NCI-H524 (cell line): ENCODE measurements at places on chromosomes 2 and 18.
A peak's percentile ranks its signal among the peaks of the same experiment; 100 is the strongest.

GRCh38 chr2:219687882-219688559 lies 60.6 kb downstream of the SLC4A3 start:
- DNase-seq, result no peak

- DNase-seq, result no peak
Observed at GRCh38 chr2:112712903-112713584, 7.8 kb upstream of the NT5DC4 start.

- DNase-seq, result no peak
Observed at GRCh38 chr2:176193048-176193447, 4.6 kb downstream of the HOXD1 start.

DNA sequence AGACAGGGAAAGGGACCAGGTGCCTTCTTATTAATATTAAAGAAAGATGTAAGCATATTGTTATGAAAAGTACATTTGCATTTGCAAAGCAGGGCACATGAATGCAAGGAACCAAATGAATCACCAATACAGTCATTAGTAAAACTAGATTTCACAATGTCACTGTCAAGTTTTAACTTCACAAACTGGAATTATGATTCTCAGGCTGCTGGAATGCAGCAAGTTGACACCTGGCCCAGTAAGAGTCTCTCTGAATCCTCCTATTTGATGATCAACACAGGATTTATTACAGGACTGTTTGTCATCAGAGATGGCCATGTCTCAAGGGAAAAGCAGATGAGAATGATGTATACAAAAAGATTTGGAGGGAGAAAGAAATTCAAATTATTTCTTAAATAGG lies 72.9 kb upstream of the STK39 start:
- DNase-seq, result no peak

DNA sequence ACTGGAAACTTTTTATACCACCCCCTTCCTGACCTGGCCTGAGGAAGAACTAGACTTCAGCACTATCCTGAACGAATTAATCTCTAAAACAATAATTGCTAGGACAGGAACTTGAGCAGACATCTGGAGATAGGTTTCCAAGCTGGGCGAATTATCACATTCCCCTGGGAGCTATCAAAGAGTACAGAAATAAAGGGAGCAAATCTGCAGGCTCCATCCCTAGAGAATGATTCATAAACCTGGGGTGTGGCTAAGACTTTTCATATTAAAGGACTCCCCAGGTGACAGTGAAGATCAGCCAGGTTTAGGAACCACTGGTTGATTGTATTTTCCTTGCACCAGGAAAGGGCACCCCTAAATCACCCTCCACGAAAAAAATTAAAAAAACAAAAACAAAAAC lies 105.6 kb upstream of the NOL4 start:
- DNase-seq, result peak; percentile 8

- no peak for DNase-seq
Observed at GRCh38 chr18:7590826-7591560, 23.9 kb downstream of the PTPRM start.

GRCh38 chr2:212970132-212970531 lies 181.3 kb downstream of the IKZF2 start:
- no peak for DNase-seq

DNA sequence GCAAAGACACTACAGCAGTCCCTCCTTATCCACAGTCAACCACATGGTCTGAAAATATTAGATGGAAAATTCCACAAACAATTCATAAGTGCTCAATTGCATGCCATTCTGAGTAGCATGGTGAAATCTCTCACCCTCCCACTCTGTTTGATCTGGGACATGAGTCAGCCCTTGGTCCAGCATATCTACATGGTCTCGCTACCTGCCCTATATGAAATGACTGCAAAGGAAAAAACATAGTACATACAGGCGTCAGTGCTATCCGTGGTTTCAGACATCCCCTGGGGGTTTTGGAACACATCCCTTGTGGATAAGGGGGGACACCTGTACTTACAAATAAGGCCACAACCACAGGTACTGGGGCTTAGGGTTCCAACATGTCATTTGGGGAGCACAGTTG lies 73.7 kb downstream of the CABLES1 start:
- no peak for DNase-seq

DNA sequence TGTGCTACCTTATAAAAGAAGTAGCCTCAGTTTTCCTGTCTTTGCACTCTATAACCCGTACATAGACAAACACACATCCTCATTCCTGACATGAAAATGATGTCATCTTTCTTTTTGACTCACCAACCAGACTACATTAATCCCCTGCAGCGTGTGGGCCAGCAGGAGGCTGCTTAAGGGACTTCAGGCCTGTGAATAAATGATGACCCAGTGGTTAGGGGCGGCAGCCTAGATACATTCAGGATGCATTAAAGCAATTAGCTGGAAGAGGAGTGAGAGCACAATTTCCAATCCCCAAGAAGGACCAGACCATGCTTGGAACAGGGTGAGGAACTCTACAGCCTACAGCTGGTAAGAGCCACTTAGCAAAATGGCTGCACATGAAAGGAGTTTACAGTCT lies 57.3 kb upstream of the KLF7 start:
- no peak for DNase-seq

DNA sequence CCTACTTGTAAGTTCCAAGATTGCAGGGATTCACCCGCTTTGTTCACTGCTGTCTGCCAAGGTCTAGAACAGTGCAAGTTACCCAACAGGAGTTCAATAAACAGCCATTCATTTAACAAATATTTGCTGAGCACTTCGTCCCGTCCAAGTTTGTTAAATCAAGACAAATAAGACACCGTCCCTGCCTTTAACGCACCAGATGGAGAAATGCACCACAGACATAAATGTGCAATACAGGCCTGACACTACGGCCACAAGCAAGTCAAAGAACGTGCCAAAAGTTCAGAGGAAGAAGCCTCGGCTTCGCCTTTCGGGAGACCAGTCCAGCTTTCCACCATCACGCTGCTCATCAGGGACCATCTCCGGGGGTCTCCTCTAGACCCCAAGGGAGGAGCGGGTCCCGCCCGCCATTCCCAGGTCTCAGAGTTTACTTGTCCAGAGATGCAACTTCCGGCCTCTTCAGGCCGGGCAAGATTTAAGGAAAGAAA lies 429 bp downstream of the C2orf76 start:
- no peak for DNase-seq

DNA sequence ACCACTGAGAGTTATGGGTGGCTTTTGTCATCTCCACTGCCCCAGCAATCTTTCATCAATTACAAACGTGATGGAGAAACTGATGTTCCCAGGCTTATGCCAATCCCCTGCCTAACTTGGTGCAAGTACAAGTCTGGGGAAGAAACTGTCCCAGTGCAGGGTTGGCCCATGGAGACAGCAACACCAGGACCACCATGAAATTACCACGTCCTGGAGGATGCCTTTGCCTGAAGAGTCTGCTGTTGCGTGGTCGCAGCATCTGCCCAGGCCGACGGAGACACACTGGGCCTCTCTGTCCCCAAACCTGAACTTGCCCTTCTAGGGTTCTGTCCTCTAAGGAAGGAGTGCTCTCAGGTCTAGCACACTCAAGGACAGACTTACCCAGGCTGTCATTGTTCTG lies 496.8 kb upstream of the RAB6C start:
- no peak for DNase-seq

GRCh38 chr2:71930049-71930681 lies 217.5 kb downstream of the CYP26B1 start:
- DNase-seq, result no peak

DNA sequence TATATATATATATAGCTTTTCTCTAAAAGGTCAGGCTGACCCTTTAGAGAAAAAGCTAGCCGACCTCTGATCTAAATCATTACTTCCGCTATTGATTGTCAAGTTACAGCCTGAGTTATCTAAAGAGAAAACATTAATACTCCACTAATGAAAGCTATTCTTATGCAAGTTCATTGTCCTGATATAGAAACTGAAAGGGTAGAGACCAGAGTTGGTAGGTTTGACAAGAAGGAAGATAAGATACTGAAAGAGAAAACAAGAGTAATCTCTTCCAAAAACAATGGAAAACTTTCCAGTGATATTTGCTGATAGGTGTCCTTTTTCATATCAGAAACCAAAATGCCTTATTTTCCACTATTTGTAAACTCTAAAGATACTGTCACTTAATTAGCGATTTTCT lies 62.8 kb upstream of the SLC39A10 start:
- no peak for DNase-seq

DNA sequence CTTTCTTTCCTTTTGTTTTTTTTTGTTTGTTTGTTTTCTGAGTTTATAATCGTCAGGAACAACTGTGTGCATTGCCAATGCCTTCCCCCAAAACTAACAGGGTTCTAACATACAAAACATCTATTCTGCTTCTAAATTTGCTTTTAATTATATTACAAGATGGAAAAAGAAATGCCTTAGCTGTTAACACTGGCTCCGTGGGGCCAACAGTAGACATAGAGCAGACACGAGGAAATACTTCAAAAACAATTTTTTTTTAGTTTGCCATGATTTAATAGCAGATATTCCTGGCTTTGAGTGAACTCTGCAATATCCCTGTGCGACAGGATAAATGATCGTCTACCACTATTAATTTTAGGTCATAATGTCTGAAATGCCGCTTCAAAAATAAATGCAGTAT lies 153.3 kb upstream of the HNRNPA3 start:
- DNase-seq, result no peak

DNA sequence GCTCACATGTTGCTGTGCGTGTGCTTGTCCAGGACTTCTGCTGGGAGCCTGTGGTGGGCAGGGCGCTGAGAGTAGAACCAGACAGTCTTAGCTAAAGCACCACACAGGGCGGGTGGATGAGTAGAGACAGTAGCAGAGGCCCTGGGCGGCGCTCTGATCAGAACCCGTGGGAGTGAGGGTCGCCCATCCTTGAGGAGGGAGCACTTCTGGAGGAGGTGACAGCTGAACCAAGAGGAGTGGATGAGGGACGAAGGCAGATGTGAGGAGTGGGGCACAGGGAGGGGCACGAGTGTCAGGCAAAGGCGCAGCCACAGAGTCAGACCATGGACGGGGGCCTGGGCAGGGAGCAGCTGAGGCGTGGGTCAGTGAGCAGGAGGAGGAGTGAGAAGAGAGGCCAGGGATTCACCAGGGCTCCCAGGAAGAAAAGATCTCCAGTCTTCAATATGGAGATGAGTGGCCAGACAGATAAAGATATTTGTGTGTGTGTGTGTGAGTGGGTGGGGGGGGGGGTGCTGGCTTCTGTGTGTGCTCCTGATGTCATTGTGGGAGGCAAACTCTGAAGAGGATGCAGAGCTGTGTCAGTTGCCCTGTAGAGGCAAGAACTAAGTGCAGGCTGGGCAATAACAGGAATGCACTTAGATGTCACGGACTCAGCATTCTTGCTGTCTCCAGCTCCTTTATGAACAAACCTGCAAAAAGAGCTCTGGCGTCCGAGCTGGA lies 79.6 kb downstream of the TPO start:
- no peak for DNase-seq

DNA sequence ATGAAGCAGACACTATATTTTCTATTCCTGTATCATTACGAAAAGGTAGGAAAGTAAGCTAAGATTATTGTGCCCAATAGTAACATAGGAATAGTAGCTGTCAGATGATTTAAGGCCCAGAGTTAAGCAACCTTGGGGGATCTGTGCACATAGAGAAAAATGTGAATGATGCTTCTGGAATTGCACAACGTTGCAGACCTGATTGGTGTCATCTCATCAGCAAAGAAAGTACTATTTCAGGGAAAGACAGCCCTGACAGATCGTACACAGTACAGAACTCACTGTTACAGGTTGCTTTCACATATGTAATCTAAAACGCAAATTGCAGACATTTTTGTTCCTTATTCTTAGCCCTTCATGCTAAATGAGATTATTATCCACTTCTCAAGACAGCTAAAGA lies 535.9 kb downstream of the TRIB2 start:
- no peak for DNase-seq

DNA sequence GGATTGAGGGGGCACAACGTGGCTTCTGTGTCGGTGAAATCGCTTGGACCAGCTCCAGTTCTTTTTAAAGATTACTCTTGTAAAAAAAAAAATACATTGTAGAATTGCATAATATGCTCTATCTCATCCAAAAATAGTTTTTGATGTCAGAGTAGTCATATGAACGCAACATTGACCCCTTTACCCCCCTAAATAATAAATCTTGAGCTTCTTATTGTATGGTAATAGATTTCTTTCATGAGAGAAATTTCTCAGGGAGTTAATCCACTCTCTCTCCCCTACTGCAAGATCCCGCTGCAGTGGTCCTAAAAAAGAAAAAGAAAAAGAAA lies 50.2 kb upstream of the PAIP2B start:
- no peak for DNase-seq

DNA sequence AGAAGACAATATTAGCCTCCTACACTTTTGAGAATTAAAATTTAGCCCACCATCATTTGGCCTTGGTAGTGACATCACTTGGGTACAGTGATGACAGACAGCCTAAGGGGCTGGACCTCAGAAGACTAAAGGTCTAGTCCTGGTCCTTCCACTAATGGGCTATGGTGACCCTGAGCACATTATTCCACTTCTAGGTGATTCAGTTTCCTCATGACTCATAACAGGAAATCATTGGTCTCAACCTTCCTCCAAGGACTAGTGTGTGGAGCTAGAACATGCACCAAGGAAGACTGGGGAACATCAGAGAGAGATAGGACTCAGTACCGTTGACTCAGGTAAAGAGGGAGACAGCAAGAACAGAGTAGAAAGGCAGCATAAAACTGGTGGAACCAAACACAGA lies 64.0 kb downstream of the TFCP2L1 start:
- DNase-seq, result no peak

- no peak for DNase-seq
Observed at GRCh38 chr2:147792966-147793617, 51.7 kb upstream of the ACVR2A start.

GRCh38 chr2:128270672-128271596 lies 47.7 kb downstream of the HS6ST1 start:
- no peak for DNase-seq

DNA sequence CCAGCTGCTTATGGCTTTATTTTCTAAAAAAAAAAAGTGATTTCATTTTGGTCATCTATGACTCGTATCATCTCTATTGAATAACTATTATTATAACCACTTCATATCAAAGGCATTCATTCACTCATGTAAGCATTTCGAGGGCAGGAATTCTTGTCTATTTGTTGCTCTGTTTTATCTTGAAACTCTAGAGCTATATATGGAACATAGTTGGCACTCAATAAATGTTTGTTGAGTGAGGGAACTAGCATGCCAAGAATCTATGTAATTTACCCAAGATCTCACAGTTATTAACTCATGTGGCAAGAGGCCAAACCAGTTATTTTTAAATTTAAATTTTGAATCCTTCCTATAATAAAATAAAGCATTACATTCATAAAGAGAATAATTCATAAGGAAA lies 470.1 kb downstream of the TMX3 start:
- DNase-seq, result no peak

DNA sequence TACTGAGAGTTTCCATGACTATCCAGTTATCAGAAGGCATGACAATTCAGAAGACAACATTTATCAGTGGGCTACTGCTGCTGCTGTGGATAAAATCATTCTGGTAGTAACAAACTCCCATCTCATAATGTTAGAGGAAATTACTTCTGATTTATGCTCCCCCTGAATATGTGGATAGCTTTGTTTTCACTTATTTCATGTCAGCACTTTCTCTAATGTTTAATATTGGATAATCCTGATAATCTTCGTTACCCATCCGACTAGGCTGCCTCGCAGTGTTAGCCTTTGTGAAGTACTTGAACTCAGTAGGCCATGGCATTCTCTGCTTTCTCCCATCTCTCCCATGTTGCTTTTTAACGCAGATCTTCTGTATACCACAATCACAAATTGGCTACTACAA lies 28.4 kb downstream of the COX7A2L start:
- DNase-seq, result no peak

GRCh38 chr2:121976926-121977325 lies 221.5 kb downstream of the TSN start:
- DNase-seq, result no peak
